CD4-positive, alpha-beta T cell treated with Interferon gamma for 1 hour (primary cell): ENCODE measurements at places on chromosomes 12 and 14.
A peak's percentile ranks its signal among the peaks of the same experiment; 100 is the strongest.

DNA sequence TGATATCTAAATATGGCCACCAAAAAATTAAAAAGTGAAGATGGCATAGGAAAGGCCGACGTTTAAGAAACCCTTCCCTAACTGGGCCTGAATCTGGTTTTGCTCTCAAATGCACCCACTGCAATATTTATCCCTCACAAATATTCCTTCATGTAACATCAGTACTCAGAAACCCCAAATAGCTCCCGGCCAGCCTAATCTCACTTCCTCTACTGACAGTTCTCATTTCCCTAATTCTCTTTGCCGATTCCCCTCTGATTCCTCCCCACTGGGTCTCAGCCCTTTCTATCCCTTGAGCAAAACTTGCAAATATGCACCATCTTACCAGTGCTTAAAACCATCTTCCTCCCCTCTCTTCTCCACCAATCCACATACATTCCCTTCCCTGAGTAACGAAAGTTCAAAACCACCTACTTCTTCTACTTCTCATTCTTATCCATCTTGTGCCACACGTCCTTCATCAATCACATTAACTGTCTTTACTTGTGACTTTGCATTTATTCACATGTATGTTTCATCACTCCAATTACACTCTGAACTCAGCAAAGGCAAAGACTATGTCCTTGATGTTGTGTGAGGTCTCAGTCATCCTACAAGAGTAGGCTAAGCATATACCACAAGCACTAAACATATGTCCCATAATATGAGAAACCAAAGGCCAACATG lies 23.1 kb downstream of the KCNK10 start:
- no peak for DNase-seq

- no peak for DNase-seq
Measured at GRCh38 chr12:115004470-115005146, 320.6 kb upstream of the TBX3 start.

DNA sequence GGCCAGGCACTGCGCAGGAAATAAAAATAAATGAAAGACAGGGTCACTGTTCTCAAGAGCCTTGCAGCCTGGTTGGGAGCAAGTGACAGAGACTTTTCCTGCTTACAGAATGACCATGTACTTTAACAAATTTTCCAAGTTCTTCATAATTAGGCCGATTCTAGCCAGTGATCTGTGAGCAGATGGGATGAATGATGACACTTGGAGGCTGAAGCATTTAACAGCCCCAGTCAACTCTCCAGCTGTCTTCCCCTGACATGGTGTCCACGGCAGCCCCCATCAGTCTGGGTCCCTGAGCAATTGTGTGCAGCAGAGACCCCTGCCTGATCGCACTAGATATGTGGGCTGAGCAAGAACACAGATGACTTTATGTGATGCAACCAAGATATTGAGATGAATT lies 198.8 kb downstream of the NTF3 start:
- DNase-seq = no peak

- DNase-seq = no peak
Measured at GRCh38 chr14:23605931-23606585, 27.5 kb upstream of the JPH4 start.

DNA sequence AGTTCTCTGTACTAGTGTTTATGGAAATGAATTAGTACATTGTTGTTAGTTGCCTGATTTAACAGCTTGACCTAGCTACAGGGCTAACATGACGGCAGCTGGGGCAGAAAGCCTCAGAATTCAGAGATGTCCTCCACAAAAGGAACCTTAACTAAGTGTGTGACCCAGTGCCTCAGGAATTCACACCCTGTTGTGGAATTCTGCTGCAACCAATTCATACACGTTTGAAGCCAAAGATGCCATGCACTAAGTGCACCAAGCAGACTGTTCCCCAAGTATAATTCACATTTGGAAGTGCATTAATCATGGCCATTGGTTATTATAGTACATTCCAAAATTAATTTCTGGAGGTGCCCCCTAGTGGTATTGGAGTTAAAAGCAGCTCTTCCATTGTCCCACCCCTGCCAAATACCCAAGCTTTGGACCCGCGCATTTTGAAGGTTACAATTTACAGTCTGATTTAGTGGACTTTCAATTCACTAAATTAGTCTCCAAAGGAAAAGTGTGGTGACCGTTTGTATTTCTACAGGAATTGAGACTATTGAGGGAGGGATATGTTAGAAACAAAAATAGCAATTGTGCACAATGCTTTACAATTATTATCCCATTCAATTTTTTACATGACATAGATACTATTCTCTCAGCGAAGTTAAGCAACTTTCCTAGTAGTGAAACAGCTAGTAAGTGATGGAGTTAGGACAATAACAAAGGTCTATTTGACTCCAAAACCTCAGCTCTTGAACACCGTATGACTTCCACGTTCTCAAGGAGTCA lies 85.9 kb downstream of the PAX9 start:
- no peak for DNase-seq

DNA sequence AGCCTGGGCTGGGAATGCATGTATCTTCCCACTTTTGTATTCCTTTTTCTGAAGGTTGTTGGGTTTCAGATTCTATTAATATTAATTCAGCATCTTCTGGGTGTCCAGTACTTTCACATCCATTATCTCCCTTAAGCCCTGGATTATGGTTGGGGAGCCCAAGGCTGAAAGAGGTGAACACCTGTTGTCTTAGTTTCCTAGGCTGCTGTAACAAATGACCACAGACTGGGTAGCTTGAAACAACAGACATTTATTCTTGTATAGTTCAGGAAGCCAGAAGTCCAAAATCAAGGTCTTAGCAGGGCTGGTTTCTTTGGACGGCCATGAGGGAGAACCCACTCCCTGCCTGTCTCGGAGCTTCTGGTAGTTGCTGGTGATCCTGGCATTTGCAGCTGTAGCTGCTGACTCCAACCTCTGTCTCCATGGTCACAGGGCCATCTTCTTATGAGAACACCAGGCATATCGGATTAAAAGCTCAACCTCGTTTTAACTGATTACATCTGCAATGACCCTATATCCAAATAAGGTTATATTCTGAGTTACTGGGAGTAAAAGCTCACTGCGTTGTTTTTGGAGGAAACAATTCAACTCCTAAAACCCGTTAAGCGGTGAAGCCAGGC lies 68.2 kb upstream of the CLMN start:
- no peak for DNase-seq

DNA sequence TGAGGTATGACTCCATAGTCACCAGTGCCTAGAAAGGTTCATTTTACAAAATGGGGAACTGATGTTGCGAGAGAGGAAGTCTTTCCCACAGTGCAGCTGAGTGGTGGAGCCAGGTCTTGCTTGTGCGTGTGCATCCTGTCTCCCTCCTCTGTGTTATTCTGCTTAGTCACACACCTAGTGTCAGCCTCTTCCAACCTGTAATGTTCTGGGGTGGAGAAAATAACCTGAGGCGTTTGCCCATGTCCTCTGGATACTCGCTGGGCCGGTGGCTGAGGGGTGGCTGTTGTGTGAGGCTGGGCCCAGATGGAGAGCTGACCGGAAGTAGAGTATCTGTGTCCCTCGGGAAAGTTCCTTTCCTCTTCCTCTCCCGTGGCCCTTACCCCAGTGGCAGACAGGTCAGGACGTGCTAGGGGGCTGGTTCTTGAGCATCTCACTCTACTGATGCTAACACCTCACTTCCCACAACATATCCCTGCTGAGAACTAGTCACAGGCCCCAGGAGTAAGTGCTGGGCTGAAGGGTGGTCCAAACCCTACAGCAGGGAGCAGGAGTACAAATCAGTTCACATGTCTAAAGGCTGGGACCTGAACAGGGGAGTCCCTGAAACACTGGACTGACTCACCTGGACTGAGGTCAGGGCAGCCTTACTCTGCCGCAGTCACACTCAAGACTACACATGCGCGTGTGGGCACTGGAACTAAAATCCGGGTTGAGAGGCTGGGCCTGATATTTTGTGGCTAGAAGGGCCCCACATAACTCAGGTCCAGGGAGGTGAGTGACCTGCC lies 7.0 kb downstream of the MLF2 start:
- peak; percentile 60 for DNase-seq

DNA sequence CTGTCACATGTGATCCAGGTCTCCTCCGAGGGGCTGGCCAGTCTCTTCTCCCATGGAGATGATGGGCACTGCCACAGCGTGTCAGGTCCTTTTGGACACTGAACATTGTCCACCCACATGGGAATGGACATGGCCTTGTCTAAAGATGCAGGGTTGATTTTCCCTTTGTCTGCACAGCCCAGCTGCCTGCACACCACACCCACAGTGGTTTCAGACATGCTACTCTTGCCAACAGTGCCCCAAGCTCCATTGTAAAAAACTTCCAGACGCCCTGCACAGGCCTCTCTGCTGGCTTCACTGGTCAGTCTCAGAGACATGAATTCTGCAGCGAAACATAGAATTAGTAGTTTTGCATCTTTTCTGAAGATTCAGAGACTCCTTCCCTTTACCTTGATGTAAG lies 18.5 kb downstream of the CD163 start:
- DNase-seq = no peak

DNA sequence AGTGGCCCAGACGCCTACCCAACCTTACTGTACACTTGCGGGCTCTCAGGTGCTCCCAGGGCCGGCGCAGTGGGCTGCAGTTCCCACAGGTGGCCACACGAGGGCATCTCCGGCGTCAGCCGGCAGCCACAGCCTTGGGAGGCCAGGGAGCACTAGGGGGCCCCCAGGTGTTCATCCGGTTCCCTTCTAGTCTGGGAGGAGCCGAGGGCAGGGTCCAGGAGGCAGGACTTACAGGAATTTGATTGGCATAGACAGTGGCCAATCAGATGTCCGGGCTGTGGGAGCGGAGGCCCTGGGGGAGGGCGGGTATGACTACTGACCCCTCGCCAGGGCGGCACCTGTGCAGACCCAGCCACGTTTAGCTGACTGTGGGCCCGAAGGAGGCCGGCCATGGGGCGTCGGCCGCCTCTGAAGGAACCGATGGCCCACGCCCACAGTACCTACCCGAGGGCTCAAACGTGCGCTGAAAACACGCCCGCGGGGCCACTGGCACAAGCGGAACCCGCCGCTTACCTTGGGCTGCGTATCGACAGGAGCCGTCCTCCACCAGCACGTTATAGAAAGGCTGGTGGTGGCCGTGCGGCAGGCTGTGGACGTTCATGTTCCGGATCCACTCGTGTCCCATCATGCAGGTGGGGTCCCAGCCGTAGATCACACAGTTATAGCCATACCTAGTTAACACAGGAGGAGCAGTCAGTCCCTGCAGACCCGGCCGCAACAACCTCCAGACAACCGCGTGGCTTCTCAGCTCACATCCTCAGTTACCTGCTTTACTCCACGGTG lies 34.8 kb downstream of the FBXO21 start:
- DNase-seq = peak; percentile 67

DNA sequence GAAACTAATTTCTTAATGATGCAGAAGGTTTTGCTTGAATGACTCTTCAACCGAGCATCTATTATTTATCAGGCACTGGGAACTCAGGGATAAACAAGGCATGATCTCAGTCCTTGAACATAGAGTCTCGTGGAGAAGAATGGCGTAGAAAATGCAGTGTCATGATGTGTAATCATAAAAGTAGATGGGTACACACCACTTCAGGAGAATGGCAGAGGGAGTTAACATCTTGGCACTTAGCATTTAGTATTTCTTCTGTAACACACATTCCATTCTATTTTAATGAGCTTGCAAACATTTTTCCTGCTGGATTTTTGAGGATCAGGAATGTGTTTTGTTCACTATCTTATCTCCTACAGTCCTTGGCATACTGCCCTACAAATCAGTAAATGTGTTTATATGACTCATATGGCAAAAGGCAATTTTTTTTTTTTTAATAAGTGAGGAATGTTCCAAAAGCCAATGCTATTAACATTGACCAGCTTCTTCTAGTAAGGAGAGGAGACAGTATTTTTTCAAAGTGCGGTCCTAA lies 3.8 kb downstream of the TXNRD1 start:
- DNase-seq = no peak

GRCh38 chr12:49187184-49187583 lies 1.7 kb downstream of the TUBA1A start:
- DNase-seq = peak; percentile 10

DNA sequence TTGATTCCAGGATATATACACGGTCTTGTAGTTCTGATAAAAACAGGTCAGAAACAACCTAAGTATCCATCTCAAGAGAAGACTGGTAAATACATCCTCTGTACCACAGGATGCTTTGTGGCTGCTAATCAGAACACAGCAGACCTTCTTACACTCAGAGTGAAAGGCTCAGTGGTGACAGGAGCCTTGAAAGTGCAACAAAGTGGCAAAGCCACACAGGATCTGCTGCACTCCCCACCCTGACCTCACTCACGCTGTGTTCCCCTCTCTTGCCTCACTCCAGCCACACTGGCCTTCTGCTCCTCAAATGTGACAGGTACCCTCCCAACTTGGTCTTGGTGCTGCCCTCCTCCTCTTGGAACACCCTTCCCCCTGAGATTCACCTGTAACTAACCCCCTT lies 98.1 kb upstream of the GRIP1 start:
- DNase-seq = peak; percentile 14

- DNase-seq = no peak
Measured at GRCh38 chr14:59015482-59015881, 173.0 kb upstream of the DAAM1 start.

DNA sequence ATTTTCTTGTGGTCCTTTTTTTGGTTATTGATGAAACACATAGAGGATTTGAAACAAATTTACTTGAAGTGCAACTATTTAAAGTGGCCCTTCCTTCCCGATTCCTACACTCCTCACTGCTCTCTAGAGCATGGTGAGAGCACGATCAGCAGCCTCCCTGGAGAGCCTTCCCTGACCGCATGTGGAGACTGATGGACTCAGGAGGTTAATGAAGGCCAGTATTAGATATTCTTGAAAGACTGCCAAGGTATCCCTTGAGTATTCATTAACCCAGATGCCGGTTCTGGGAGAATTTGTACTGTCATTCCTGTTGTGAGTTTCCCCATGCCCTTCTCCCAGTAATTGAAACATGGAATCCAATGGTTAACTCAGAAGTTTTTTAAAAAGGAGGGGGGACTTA lies 102.8 kb upstream of the FGD4 start:
- DNase-seq = no peak

- no peak for DNase-seq
Measured at GRCh38 chr12:5439371-5439771, 7.5 kb downstream of the NTF3 start.

DNA sequence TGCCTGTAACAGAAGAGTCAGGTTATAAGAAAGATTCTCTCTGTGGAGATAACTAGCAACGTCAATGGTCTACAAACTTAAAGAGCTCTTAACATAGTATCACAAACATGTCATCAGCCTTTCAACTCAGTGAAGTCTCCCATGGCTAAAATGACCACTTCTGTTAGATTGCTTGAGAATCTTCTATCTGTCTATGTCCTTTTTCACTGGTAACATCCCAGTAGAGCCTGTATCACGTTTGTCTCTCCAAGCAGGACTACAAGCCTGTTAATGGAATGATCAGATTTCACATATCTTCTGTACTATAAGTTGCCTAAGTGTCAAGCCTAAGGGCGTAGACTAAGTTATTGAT lies 50.7 kb downstream of the SLC2A13 start:
- no peak for DNase-seq

DNA sequence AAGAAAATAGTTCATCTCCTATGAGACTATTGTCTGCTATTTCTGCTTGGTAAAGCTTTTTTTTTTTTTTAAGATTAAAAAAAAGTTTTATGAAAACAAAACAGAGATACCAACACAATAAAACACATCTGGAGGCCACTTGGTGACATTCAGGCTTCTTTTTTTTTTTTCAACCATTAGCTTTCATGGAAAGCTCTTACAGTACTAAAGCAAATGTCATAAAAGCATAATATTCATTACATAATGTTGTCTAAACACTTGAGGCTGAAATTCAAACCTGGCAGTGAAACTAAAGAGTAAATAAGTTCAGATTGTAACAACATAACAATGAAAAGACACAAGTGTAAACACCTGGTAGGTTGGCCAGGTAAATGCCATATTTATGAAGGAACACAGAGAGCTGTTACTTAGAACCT lies 14.7 kb downstream of the PRICKLE1 start:
- DNase-seq = no peak

- DNase-seq = no peak
Measured at GRCh38 chr14:61225344-61225743, 55.8 kb downstream of the TMEM30B start.
